ENCODE measurements at places on chromosomes 7 and 10.

DNA sequence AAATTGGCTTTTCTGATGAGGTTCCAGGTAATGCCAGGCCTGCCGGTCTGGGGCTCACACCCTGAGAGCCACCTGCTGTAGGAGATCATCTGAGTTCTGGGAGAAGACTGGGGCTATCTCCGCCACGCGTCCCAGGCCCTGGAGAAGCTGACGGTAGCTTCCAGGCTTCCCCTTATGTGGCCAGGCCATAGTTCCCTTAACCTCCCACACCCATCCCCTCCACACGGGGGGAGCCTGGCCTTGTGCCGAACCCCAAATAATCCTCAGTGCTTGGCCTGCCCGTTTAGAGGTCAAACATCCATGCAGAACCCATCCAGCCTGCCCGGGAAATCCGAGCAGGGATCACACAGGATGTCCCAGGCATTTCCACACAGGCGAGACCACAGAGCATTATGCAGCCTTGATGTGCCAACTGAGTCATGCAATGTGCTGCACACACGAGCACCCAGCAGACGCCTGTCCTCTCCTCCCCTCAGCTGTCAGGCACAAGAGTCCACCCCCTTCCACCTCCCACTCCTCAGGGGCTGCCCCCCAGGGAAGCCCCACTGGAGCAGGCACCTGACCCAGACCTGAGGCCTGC lies 176.2 kb downstream of the PRKAG2 start:
- no peak for DNase-seq

GRCh38 chr10:114322344-114322743 lies 82.0 kb downstream of the AFAP1L2 start:
- no peak for DNase-seq

DNA sequence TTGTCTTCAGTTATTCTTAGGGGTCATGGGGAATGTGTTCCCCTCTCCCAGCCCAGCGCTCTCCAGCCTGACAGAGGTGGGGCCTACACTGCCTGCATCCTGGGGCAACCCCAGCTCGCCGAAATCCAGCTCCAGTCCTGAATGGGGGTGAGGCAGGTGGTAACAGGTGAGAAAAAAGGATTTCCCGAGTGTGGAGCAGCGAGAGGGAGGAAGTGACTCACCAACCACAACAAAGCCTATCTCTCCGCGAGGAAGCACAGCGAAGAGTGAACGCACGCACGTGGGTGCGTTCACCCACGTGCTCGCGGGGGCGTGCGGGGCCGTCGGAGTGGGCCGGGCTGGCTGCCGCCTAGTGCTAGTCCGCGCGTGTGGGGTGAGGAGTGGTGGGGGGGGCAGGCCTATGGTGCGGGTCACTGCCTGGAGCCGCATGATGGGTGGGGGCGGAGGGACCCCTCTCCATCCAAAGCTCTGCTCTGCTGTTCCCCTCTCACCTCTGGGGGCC lies 855 bp upstream of the PALD1 start:
- DNase-seq: no peak

DNA sequence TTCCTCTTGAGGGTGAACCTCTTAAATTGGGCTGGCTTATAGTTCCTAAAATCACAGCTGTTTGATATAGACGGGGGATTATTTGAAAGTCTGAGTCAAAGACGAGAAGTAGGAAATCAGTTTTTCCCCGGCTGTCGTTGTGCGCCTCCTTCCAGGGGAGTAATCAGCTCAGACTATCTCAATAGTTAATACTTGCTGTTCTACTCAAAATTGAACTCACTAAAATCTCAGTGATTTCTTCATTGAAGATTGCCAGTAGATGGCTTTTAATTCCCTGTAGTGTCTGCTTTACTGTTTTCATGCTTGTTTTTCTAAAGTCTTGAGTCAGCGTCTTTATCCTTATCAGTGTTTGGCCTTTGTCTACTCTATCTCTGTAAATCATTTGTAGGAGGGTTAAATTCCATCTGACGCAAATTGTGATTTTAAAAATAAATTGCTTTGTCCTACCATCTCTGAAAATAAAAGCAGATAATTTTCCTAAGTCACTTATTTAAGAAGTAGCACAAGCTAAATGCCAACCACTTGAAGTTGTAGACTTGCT lies 47.3 kb downstream of the CNNM2 start:
- no peak for DNase-seq

GRCh38 chr10:133335246-133336117 lies 1.2 kb downstream of the CALY start:
- DNase-seq: no peak

GRCh38 chr7:1364068-1364905 lies 95.0 kb downstream of the MICALL2 start:
- no peak for DNase-seq

- no peak for DNase-seq
These were observed 356.9 kb downstream of the EXOC4 start for GRCh38 chr7:133609806-133610205.

DNA sequence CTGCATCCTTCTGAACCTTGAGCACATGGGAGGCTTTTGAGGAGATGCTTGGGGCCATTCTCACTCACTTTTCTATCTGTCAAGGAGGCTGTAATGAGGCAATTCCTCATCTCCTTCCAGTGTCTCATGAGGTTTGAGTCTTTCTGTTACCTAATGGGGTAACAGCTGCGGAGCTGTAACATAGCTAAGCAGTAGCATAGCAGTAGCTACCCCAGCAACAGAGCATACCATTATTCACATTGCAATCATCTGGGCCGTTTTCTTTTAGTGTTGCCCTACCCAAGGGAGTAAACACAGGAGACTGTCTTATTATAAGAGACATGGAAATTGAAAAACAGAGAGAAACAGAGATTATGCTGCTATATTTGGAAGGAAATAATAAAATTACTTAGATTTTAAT lies 68.7 kb downstream of the AKR1D1 start:
- no peak for DNase-seq

- DNase-seq: no peak
These were observed 24.9 kb downstream of the LRRC20 start for GRCh38 chr10:70357565-70357964.

DNA sequence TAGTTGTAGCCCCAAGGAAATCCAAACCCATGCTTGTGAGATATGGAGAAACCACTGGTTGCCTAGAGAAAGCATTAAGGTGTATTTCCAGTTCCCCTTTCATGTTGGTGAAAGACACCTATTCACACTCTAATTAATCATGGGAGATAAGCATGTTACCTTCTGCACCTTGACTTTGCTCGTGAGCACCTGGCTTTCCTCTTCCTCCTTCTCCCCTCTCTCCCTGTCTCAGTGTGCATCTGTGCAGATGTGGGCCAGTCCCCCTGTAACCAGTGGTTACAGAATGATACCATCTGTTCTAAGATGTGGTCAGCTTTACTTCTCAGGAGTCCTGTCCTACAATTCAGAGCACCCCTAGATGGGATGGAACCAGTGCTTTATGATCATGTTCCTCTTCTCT lies 160.6 kb downstream of the LCOR start:
- DNase-seq: no peak

DNA sequence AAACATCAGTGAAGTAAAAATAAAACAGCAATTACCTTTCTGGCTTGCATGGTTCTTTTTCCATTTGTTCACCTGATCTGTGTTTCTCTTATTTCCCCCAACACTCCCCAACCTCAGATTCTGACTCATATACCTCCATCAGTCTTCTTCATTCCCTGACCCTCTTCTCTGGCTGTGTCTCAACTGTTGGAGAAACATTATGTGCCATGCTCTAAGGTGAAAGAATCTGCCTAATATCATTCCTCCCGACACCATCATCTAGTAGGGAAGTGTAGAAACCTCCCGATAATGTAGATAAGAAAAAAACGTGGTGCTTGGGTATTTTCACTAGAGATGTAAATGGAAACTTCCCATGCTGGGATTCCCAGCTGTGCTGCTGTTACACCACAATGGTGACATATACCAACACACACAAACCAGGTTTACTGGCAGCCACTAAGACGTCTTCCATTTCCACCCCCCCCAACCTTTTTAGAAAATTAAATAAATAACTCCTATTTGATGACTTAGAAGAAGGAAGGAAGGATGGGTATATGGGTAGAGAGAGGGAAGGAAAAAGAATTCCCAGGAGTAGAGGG lies 63.4 kb downstream of the OSBPL3 start:
- DNase-seq: no peak

- no peak for DNase-seq
These were observed 516.8 kb downstream of the ACTR3B start for GRCh38 chr7:153276394-153276793.

DNA sequence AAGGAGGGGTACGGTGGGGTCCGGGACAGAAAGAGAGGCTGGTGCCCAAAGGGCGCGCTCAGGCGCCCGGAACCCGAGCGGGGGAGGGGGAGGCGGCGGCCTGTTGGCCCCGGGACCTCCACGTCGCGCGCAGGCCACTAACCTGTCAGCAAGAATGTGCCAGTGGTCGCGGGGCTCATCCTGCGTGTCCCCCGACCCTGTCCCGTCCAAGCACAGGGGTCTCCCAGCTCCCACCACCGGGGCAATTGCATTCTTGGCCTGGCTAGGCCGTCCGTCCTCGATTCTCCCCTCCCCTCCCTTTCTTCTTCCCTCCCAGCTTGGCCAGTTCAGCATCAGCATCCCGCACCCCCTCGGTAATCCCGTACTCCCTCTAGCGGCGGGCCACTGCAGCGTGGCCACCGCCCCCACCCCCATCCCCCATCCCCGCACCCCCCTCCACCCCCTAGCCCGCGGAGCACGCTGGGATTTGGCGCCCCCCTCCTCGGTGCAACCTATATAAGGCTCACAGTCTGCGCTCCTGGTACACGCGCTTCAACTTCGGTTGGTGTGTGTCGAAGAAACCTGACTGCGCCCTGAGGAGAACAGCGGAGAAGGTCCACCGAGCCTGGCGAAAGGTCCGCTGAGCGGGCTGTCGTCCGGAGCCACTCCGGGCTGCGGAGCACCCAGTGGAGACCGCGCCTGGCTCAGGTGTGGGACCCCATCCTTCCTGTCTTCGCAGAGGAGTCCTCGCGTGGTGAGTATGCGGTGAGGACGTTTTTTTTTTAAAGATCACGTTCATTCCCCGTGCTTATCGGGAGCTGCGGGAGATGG lies at the start of gene SGCE:
SGCE (minus strand) TSS at position 286 of the 810 bp plus-strand sequence; CDS start at position 251, 35 bp downstream.
- DNase-seq: no peak

DNA sequence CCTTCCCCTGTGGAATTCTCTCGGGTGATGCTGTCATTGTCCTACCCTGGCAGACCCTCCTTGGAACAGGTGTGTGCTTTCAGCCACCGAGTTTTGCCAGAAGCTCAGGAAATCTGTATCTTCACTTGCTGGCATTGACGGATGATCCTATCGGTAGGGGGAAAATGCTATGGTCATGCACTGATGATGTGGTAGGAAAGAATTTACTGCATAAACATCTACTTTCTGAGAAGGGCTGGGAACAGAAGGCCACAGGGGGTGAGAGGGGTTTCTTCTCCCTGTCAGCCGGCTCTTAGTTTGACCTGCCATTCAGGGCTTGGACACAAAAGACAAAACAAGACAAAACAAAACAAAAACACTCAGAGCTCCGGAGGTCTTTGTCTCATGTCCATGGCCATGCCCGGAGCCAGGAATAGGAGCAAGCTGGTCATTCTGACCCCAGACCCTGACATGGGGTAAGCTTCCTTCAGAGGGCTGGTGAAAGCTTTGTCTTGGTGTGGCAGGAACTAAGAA lies 43.6 kb upstream of the CARD11 start:
- DNase-seq: no peak

GRCh38 chr7:92854501-92855238 lies 18.3 kb upstream of the CDK6 start:
- DNase-seq: no peak

GRCh38 chr10:47024046-47024322 lies 112.8 kb downstream of the PTPN20 start:
- DNase-seq: no peak

DNA sequence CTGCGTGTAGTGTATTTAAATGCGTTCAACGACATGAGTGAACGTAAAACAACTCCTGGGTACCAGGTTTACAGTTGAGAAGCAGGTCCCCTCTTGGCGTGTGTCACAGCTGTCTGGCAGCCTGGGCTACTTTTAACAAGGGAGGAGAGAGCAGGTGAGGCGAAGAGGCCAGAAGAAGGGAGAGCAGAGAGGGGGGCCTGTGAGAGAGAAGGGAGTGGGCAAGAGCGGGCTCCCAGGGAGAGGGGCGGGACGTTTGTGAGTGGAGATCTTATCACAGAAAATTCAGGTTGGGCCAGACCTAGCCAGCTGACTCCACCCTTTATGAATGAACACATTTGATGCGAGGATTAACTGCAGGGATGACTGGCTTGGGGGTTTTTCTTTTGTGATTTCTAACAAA lies 154.0 kb downstream of the CAMK1D start:
- no peak for DNase-seq
